ENCODE measurements at places on chromosomes 4 and X.

- no peak for DNase-seq
These were observed 2138.2 kb downstream of the PCDH7 start for GRCh38 chr4:32858361-32858760.

DNA sequence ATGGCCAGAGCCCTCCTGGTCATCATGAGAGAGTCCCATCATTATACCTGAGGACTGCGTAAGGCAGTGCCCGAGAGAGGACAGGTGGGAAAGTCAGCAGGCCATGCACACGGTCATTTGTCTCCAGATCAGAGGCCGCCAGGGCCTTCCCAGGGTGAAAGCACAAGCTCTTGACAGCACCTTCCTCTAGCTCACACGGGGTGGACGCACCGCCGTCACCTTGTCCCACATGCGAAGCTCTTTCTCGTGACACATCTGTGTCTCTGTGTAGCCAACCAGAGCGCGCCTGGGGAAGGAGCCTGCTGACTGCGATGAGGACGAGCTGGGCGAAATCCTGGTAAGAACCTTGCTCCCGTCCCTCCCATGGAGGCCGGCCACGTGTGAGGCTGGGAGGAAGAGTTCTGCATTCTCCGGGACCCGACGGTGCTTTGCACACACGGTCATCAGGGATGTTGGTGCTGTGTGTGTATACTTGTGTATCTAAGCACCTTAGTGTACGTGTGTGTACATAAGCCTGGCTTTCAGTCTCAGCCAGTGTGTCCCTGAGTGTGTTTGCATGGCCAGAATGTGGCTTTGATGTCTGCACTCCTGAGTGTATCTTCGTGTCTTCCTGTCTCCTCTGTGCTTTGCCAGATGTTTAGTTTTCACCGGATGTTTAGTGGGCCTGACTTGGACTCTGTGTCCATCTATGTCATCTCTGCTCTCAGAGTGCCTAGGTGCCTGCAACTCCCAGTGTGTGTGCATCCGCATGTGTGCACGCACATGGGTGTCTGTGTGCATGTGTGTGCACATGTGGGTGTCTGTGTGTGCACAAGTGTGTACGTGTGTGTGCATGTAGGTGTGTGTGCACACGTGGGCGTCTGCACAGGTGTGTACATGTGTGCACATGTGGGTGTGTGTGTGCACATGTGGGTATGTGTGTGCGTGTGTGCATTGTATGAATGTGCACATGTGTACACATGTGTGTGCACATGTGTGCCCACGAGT is 15.1 kb downstream of the ATP5ME start:
- DNase-seq = no peak

- peak; percentile 93 for DNase-seq
These were observed 64.0 kb downstream of the SMAD1 start for GRCh38 chr4:145545538-145546174.

GRCh38 chr4:159046683-159047082 is 56.2 kb upstream of the RAPGEF2 start:
- no peak for DNase-seq

- no peak for DNase-seq
These were observed 3.5 kb downstream of the ASMTL start for GRCh38 chrX:1449036-1449822.

GRCh38 chr4:75860606-75861005 is 41.6 kb downstream of the PPEF2 start:
- no peak for DNase-seq

GRCh38 chrX:15151267-15152186 is 118.4 kb downstream of the ASB9 start:
- no peak for DNase-seq

Measured in cardiac fibroblast (primary cell).